ENCODE measurements at places on chromosomes 7 and 10.

DNA sequence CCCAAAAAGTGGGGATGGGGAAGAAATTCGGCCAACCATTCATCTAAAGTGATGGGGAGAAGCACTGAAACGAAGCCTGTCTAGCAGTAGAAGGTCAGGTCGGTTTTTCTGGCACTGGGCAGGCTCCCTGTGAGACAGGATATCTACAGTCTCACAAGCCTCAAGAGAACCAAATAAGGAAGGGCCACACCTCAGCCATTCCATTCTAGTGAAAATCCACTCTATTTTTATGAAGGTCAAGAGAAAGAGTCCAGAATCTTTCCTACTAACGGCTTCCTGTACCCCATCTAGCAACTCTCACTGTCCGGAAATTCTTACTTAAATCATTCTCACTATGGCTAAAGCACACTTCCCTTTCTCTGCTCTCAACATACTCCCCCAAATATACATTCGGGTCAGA lies 267.1 kb downstream of the PRPF18 start:
- DNase-seq: no peak

GRCh38 chr7:108236681-108237415 lies 106.7 kb upstream of the LAMB4 start:
- no peak for DNase-seq

DNA sequence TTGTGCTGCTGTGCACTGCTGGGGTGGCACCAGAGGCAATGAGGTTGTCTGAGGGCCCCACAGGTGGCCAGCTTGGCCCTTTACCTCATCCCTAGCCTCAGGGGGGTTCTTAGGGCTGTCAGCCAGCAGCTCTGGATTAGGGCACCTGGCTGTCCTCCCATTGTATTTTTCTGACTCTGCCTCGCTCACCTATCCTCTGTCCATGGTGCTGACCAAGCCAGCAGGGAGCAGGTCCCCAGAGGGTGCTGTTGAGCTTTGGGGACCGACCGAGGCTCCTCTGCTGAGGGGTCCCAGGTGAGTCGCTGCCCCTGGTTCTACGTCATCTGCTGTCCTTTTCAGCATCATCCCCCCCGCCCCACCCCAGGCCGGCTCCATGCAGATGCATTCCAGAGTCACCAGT lies 32.1 kb upstream of the ZNF735 start:
- no peak for DNase-seq

DNA sequence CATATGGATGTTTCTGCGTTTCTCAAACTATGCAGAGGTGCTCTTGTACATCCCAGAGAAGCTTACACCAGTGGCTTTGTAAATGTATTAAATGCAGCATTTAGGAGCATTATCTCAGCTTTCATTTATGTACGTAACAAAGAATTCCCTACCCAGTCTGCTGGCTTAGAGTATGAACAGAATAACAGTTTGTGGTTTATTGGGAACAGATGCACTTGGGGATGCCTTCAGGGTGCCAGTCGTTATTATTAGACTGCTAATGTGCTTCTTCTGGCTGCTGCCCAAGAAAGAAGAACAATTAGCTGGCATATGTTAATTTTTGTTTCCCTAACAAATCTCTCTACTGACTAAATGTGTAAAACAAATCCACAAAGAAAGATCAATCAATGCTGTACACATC lies 241.9 kb downstream of the FOXP2 start:
- DNase-seq: no peak

DNA sequence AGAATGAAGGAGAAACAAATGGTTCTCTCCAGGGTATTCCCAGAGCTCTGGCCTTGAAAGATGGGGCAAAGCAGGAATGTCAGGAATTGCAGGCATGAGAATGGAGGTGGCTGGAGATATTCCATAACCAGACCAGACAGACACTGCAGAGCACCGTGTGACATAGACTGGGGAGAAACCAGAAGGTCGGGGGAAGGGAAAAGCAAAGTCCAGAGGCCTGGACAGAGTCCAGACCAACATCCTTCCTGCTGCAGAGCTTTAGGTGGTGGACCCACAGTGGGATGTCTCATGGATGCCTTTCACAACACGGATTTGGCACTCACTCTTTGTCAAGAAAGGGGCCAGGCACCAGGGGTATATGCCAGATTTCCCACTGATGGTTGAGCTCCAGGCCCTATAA lies 177.2 kb upstream of the INHBA start:
- no peak for DNase-seq

DNA sequence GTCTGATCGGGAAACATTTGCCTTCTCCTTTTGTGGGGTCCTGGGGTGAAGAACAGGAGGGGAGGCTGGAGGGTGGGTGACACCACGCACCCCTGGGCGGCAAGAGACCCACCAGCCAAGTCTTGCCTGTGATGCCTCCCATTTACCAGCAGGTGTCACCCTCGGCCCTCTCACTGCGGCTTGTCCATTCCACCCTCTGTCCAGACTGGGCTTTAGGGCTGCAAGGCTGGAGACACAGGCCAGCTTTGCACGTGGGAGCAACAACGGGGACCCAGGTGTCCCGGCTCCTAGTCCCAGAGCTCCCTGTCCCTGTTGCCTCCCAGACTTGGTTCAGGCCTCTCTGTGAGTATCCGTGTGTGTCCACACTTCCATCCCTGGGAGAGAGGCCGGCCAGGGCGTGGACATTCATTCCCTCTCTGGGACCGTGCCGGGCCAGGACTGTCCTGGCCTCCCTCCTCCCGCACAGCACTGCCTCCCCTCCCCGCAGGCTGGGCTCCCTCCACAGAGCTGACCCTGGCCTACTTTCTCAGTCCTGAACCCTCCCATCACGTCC lies 36.2 kb upstream of the GTF2IRD1 start:
- DNase-seq: peak; percentile 77

All from A549 (cell line).